Progenitor cell of endocrine pancreas (in vitro differentiated cells): ENCODE measurements at places on chromosomes 6 and 20.

GRCh38 chr20:8782804-8783203, 286.1 kb upstream of the PLCB4 start:
- H3K27me3 ChIP-seq = no peaks in the 10 kb centered on the region
- H3K36me3 ChIP-seq = peaks cover 2% of the 10 kb centered on the region
- H3K4me1 ChIP-seq = no peaks in the 10 kb centered on the region

GRCh38 chr6:41570259-41570615, 24.1 kb downstream of the FOXP4 start:
- peak overlapping the region; percentile 84 for H3K27ac ChIP-seq
- DNase-seq = no peak
- H3K36me3 ChIP-seq = peaks cover 24% of the 10 kb centered on the region
- H3K4me1 ChIP-seq = peaks cover 41% of the 10 kb centered on the region

DNA sequence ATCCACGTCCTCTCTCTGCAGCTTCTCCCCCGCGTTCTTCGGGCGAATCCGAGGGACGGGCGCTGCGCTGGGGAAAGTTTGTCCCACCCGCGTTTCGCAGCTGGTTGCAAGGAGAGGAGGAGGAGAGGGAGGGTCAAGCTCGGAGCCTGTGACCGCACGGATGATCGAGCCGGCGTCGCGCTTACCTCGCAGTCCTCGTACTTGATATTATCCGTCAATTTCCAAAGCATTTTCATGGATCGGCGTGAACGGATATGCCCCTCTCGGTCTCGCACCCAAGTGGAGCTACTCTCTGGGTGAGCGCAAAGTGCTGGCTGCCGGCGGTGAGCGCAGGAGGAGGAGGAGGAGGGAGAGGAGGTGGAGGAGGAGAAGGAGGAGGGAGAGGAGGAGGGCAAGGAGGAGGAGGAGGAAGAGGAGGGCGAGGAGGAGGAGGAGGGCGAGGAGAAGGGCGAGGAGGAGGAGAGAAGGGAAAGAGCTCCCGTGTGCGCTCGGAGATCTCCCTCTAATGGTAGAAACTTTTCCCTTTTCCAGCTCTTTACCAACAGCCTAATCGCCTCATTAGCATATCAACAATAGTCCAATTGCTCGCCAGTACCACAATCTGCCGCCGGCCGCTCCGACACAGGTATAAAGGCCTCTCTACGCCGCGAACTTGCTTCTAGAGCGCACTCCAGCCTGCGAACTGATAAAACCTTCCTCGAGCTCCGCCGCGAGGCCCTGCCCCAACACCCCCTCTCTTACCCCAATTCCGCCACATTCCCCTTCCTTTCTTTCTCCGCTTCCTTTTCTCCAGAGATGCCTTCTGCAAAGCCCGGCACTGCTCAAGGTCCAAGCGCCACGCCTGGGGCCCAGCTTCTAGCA, at the start of gene TFAP2A:
Gene TFAP2A, minus strand, starts transcription at position 319 of the 861 bp plus-strand sequence. Its CDS starts 83 bp downstream, at position 236.
- H3K4me1 ChIP-seq = peaks cover 30% of the 10 kb centered on the region
- no peaks in the 10 kb centered on the region for H3K36me3 ChIP-seq
- H3K27me3 ChIP-seq = peaks cover 94% of the 10 kb centered on the region
- H3K4me3 ChIP-seq = peak within 1 kb of the TSS; percentile 72
- H3K27ac ChIP-seq = peak within 1 kb of the TSS; percentile 88
- no peak for DNase-seq

DNA sequence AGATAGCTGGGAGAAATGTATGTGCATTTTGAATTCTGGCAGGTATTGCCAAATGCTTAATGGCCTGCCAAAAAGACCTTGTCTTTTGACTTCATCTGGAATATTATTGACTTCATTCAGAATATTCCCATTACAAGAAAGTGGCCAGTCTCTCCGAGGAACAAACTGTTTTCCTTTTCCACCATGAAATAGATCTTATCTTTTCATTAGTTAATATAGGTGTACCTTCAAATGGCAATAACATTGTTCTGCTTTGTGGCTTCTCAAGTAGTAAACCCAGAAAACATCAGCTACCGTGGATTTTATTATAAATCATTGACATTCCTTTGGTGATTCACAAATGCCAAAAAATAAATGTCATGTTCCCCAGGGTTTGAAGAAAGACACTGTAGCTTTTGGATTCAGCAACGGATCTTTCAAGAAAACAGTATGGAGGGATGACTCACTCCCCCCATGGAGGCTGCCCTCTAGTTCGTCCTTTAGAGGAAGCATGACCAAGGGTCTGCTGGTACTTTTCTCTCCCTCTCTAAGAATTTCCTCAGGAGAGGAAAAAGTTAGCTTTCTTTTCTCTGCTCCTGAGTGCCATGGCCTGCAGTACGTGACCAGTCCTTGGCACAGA, 1.1 kb upstream of the RNF182 start:
- peaks cover 44% of the 10 kb centered on the region for H3K27me3 ChIP-seq
- DNase-seq = no peak
- H3K27ac ChIP-seq = peak overlapping the region; percentile 49
- peak overlapping the region; percentile 81 for H3K4me3 ChIP-seq

DNA sequence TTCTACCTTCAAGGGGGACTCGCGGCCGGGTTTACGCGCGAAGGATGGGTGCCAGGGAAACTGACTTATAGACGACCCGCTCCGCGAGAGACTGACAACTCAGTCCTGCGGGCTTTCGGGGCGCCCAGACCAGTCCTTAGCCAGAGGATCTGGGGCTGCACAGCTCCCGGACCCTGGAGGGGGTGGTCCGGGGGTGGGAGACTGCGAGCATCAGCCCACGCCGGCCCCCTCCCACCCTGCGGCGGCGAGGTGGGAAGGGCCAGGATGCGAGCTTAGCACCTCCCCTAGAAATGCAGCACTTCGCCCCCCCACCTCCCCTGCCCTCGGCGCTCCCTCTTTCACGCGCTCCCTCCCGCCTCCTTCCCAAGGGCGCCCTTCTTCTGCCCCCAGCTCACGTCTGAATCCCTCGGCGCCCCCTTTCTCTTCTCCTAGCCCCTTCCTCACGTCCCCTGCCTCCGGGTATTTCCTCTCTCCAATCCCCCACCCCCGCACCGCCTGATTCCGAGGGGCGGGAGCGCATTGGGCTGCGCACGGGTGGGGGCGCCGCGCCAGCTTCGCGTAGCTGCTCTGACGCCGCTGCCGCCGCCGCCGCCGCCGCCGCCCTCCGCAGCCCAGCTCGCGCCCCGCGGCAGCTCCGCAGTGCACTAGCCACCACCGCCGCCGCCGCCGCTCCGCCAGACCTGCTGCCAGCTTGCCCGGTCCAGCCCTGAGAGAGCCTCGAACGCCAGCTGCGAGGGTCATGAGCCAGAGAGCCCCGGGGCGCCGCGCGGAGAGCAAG, at the start of gene SLC32A1:
Gene SLC32A1, plus strand, starts transcription at position 639 of the 778 bp plus-strand sequence. CDS start 239 bp downstream, outside the sequence.
- H3K27ac ChIP-seq = peak within 1 kb of the TSS; percentile 12
- no peak within 1 kb of the TSS for H3K4me3 ChIP-seq
- peaks cover 4% of the 10 kb centered on the region for H3K4me1 ChIP-seq
- H3K27me3 ChIP-seq = peaks cover 92% of the 10 kb centered on the region

DNA sequence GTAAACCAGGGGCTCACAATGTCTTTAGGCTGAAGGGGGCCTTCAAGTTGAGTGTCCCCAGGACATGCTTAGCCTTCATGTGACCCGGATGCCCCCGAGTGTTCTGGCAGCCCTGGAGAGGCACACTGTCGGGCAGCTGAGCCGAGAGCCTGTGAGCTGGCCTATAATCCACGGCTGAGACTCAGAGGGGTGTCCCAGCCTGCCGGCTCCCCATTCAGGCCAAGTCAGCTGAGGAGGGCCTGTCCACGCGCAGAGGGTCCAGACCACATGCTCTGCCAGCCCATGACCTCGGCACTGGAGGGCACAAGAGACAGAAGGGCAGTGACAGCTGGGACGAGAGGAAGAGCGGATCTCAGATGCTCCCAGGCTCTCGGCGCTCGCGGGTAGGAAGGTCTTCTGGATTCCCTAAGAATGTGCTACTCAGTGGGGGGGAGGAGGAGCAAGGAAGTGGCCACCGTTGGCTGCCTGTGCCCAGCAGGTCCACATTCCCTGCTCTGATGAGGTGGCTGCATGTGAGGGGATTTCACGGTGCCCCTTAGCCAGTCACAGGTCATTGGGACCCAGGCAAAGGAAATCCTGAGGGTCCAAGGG, 224.7 kb downstream of the NRN1 start:
- no peak for DNase-seq
- H3K4me3 ChIP-seq = no peak overlapping the region
- H3K27me3 ChIP-seq = peaks cover 3% of the 10 kb centered on the region
- no peak overlapping the region for H3K27ac ChIP-seq
- H3K36me3 ChIP-seq = no peaks in the 10 kb centered on the region
- peaks cover 5% of the 10 kb centered on the region for H3K4me1 ChIP-seq

GRCh38 chr6:106974999-106975737, 639 bp upstream of the CD24 start:
- H3K27me3 ChIP-seq = no peaks in the 10 kb centered on the region
- H3K4me1 ChIP-seq = peaks cover 24% of the 10 kb centered on the region
- peak; percentile 72 for DNase-seq
- peaks cover 27% of the 10 kb centered on the region for H3K36me3 ChIP-seq
- H3K27ac ChIP-seq = peak overlapping the region; percentile 99

- H3K36me3 ChIP-seq = peaks cover 13% of the 10 kb centered on the region
- no peaks in the 10 kb centered on the region for H3K27me3 ChIP-seq
- no peak for DNase-seq
- peak overlapping the region; percentile 23 for H3K27ac ChIP-seq
- no peak overlapping the region for H3K4me3 ChIP-seq
- peaks cover 10% of the 10 kb centered on the region for H3K4me1 ChIP-seq
Measured at GRCh38 chr20:36847009-36847709, 28.8 kb upstream of the TLDC2 start.

DNA sequence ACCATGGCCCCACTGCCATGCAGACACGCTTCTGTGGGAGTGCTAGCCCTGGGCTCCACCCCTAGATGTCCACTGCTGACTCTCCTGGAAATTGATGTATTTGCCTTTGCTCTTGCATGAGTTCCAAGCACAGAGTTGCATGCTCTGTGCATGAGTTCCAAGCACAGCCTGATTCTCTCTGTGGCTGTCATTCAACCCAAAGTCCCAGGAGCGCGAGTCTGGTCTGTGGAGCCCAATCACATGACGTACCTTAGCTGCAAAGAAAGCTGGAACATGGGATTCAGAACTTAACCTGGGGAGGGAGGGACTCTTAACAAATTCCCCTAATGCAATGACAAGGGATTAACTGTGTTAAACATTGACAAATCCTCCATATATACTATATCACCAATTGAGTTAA, 114.3 kb upstream of the SLC24A3 start:
- H3K27me3 ChIP-seq = no peaks in the 10 kb centered on the region
- no peak overlapping the region for H3K27ac ChIP-seq
- peaks cover 2% of the 10 kb centered on the region for H3K4me1 ChIP-seq
- DNase-seq = no peak
- no peak overlapping the region for H3K4me3 ChIP-seq

DNA sequence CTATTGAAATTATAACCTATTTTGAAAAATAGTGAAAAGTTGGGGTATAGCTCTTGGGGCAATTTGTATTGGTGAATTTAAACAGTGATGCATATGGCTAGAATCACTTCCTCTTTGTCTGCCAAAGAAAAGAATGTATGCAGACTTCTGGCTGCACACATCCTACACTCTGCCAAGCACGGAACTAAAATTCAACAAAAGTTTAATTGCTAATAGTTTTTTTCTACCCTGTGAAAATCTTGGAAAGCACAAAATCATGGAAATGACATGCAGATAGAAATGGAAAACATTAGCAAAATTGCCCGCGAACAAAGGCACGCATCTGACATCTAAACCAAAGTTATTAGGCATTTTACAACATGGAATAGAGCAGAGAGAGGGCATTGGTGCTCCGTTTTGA, 106.4 kb upstream of the PDE10A start:
- H3K27ac ChIP-seq = no peak overlapping the region
- no peak overlapping the region for H3K4me3 ChIP-seq
- H3K4me1 ChIP-seq = peaks cover 8% of the 10 kb centered on the region
- H3K36me3 ChIP-seq = no peaks in the 10 kb centered on the region

DNA sequence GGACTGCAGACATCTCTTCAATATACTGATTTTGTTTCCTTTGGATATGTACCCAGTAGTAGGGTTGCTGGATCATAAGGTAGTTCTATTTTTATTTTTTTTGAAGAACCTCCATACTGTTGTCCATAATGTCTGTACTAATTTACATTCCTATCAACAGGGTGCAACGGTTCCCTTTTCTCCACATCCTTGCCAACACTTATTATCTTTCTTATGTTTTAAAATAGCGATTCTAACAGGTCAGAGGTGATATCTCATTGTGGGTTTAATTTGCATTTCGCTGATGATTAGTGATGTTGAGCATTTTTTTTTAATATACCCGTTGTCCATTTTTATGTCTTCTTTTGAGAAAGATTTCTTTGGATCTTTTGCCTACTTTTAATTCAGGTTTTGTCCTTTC, 2.0 kb upstream of the TP53RK start:
- H3K4me3 ChIP-seq = no peak overlapping the region
- peaks cover 4% of the 10 kb centered on the region for H3K36me3 ChIP-seq
- H3K27me3 ChIP-seq = no peaks in the 10 kb centered on the region
- no peak overlapping the region for H3K27ac ChIP-seq
- no peak for DNase-seq

DNA sequence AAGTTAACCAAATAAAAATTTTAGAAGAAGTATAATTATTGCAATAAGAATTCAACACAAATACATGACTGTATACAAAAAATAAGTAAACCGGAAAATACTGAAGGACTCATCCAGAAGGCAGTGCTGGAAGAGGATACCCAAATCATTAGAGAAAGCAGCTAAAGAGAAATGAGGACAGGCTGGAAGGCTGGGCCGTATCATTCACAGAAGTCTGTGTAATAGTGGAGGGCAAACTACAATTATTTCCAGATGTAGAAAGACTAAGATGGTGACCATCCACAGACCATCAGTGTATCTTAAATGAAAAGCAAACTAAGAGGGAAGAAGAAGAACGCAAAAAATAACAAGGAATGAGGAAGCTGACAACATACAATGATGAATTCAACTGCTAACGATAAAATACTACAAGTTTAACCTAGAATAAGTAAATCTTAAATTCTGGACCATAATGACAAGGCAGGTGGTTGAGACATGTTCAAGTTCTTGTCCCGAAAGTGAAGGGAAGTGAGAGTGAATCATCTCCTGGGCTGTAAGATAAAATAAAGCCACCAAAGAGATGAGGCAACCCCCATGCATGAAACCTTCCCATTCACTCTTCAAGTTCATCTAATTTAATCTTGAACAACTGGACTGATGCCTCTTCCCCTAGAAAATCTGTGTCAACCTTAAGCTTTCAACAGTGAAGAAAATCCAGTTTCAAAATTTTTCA, 71.5 kb downstream of the SLC23A2 start:
- no peak overlapping the region for H3K27ac ChIP-seq
- no peak for DNase-seq
- H3K4me3 ChIP-seq = no peak overlapping the region
- H3K4me1 ChIP-seq = peaks cover 1% of the 10 kb centered on the region
- H3K27me3 ChIP-seq = no peaks in the 10 kb centered on the region

- no peaks in the 10 kb centered on the region for H3K36me3 ChIP-seq
Measured at GRCh38 chr6:113690281-113691259, 166.6 kb upstream of the MARCKS start.

- no peak overlapping the region for H3K4me3 ChIP-seq
- no peaks in the 10 kb centered on the region for H3K36me3 ChIP-seq
- no peaks in the 10 kb centered on the region for H3K27me3 ChIP-seq
Measured at GRCh38 chr6:76003113-76003512, 69.3 kb downstream of the IMPG1 start.
